Skin of body (tissue), 3 donors: ENCODE measurements at places on chromosomes 1 and 21.

- DNase-seq, result no peak
Observed at GRCh38 chr1:238710697-238711096, 675.7 kb upstream of the CHRM3 start.

DNA sequence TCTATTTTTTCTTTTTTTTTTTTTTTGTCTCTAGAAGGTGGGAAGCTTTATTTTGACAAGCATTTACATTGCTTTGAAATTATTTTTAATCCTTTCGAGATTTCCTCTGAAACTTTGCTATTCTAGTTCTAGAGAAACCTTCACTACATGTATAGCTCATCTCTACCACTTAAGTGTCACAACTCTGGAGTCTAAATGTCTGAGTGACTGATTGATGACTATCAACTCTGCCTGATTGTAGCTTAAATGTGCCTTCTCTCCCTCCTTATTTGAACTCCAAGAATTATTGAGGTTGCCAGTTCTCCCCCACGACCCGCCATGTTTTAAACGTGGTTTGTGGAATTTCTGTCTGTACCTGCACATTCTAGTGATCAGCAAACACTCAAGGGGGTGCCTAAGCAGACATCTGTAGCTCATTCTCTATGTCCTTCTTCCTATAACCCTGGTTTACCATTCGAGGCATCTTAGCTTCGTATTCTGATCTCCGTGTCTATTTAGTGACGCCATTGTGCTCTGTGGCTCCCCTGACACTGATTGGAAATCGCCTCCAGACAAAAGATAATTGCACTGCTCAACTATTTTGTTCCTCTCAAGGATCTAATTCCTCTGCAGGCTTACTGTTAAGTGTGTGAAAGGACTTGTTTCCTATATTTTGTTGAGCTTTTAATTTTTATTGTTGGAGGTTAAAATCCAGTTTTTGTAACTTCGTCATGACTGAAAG is 1570.6 kb downstream of the BRINP3 start:
- no peak for DNase-seq

- DNase-seq, result no peak
Observed at GRCh38 chr1:240501115-240501514, 110.8 kb downstream of the GREM2 start.

DNA sequence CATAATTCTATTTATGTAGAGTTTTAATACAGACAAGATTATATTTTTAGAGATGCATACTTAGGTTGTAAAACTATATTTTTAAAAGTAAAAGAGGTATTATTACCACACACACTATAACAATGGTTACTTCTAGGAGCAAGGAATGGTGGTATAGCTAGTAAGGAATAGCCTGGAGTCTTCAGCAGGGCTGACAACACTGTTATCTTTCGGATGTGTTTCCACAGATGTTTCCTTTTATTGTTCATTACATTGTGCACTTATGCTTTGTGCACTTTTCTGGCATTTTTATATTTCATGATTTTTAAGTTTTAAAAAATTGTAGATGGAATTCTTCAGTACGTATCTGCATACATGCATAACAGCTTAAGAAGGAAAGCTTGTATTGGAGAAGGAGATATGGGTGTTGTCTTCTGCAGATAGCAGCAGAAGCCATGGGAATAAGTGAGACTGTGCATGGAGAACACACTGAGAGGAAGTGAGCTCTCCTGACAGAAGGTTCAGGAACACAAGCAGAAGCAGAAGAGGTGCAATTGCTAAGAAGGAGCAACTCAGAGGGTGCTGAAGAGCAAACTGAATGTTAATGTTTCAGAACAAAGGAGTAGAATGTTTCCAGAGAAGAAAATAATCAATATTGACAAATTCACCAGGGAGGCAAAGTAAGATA is 91.8 kb downstream of the UCHL5 start:
- DNase-seq, result no peak

GRCh38 chr1:60866226-60866900 is 216.0 kb upstream of the NFIA start:
- DNase-seq, result no peak

- DNase-seq, result no peak
Observed at GRCh38 chr1:203225071-203225470, 4.4 kb downstream of the CHIT1 start.
